ENCODE measurements at places on chromosomes 1 and 21.
A peak's percentile ranks its signal among the peaks of the same experiment; 100 is the strongest.

DNA sequence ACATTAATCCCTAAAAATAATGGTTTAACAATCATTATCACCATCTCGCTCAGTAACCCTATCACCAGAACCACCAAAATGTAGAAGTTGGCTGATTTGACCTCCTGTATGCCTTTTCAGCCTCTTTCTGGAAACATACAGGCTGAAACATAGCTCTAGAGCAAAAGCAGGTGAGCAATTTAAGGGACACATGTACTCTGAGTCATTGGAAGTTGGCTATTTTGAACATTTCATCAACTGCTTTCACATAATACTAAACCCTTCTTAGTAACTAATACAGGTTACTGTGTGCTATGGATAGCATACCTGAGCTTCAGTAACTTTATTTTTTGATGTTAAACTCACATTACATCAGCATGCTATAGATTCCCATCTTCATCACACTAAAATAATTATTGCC, 19.8 kb upstream of the DDAH1 start:
- DNase-seq: no peak

GRCh38 chr21:22609802-22610201, 1611.6 kb downstream of the NCAM2 start:
- DNase-seq: no peak

DNA sequence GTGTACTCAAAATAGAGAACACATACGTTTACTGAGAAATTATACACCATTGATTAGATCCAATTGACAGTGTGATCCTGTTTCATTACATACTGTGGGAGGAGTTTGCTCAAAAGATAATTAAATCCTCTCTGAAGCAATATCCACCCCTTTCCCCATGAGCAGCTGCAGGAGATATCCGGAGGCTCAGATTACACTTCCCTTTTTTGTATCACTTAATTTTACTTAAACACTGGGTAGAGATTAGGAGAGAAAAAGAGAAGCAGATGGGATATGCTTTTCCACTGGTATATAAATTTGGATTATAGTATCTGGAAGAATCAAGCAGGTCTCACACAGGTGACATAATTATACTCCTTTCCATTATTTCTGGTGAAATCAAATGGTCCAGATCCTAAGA, 333.3 kb upstream of the ZRANB2 start:
- no peak for DNase-seq

- DNase-seq: no peak
Observed at GRCh38 chr21:42397746-42398394, 2.0 kb upstream of the TMPRSS3 start.

DNA sequence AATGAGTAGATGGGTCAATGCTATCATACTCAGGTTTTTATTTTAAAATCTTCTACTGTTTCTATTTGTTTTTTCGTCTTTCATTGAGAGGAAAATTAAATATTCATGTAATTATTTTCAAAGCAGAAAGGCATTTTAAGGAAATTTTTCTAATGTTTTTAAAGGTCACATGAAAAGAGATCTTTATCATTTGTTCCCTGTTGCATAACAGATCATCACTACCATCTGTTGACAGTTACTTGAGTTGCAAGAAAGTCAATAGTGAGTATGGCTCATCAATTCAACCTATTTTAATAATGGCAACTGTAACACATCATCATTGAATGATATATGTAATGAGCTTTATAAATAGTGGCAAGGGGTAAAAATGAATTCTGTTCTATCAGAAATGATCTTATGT, 369.7 kb downstream of the DPYD start:
- no peak for DNase-seq

- no peak for DNase-seq
Observed at GRCh38 chr1:160453443-160453842, 53.1 kb downstream of the VANGL2 start.

GRCh38 chr1:207084701-207085180, 3.9 kb upstream of the C4BPB start:
- peak; percentile 1 for DNase-seq

GRCh38 chr1:247557926-247558674, 9.2 kb downstream of the GCSAML start:
- DNase-seq: no peak

GRCh38 chr1:82515650-82516049, 714.9 kb downstream of the ADGRL2 start:
- peak; percentile 2 for DNase-seq

GRCh38 chr1:240329443-240329842, 237.8 kb downstream of the FMN2 start:
- no peak for DNase-seq

DNA sequence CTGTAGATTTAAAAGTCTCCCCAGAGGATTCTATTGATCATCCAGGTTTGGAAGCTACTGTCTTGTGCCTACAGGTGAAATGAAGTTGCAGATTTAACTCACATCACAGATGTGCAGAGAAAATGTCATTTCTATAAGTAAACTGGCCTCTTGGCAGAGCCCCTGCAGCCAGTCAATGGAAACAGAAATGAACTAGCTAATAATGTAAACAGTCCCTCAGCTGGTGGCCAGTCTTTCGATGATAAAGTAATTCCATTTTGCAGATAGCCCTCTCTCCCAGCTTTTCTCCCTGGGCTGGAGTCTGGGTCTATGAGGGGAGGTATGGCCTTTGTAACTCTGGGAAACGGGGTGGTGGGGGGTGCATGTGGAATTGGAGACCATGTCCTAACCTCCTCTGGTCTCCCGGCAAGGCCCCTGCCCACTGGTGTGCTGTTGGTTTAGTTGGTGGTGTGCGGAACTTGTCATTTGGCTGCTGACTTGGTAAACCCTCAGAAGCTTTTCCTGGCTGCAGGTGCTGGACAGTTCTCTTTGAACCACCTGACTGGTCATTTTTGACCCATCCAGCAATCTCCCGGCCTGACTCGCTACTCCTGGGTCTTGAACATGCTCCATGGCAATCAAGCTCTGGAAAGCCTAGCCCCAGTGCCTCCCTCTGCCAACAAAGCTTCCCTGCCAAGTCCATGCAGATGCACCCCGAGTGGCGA, 14.9 kb downstream of the TBX19 start:
- no peak for DNase-seq

Measured in NCI-H1694 (cell line).